Fibroblast of skin of right biceps (primary cell): ENCODE measurements at places on chromosomes 7 and 10.

- no peak for DNase-seq
Observed at GRCh38 chr7:43513251-43513650, 69.7 kb upstream of the STK17A start.

- no peak for DNase-seq
Observed at GRCh38 chr7:83204715-83205114, 42.0 kb upstream of the PCLO start.

DNA sequence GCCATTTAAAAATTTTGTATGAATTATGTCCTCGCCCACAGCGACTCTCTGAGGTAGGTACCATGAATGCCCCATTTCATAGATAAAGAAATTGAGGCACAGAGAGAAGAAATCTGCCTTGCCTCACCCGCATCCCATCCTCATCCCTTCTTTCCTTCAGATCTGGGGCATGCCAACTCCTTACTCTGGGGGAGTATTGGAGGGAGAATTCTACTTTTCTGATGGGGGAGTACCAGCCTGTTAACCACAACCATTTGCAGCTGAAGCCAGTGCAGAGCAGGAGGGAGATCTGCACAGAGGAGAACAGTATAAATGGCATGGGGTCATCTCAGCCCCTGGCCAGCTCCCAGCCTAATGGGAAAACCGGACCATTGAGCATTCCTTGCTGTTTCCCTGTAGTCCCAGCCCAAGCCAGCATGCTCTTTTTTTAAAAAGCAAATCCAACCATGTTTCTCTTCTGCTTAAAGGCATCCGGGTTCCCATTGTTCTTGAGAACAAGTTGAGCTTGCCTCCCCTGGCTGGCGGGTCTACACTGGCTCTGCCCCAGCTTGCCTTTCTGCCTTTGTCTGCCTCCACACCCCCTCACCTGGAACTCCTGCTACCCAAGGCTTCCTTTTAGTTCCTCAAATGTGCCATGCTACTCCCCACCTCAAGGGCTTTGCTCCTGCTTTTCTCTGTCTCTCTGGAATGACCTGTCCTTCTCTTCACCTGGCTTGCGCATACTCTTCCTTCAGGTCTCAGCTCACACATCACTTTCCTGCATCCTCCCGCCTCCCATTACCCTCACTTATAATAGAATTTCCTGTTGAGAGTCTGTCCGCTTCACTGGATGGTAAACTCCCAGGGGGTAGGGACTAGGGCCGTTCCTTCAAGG, 8.8 kb upstream of the ZNF503 start:
- DNase-seq: no peak

- DNase-seq: no peak
Observed at GRCh38 chr10:97226398-97226797, 40.6 kb upstream of the SLIT1 start.

DNA sequence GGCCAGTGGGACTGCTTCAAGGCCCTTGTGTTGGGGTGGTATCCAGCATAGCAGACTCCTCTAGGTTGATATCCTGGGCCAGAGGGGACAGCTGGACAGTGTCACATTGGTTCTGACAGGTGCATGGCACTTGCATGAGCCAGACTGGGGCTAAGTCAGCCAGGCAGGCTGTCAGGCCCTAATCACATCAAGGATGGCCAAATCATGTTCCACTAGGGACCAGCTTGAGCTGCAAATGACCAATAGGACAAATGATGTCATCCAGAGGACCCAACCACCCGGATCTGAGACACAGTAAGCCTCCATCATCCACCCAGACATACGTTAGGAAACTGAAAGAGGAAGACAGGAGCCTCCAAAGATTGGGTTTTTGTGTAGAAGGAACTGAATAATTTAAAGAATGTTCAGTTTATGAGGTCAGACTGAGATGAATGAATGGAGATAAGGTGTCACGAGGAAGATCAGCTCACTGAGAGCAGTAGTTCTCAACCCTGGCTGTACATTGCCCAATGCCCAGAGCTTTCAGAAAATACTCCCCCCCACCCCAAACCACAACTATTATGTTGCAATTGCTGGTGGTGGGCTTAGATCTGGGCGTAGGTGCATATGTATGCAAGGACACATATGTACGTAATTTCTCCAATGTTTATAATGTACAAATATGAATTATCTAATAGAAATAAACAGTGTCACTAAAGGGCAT, 75.2 kb upstream of the INHBA start:
- DNase-seq: no peak

DNA sequence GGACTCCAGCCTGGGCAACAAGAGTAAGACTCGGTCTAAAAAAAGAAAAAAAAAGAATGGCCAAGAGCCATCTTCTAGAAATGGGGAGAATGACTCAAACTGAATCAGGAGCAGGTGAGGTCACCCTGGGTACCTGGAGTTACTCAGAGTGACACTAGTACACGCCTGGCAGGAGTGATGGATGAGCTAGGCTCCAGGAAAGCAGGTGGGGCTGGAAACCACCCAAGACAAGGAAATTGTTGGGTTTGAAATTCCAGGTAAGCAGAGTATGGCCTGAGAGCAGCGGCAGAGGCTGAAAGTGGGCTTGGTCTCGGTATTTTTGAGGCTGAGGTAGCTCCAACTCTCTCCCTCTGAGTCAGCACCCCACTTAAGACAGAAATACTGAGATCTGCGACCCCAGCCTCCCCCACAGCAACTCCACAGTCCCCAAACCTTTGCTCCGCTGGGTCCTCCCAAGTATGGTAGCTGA, 18.5 kb downstream of the DDIT4 start:
- no peak for DNase-seq

- peak; percentile 62 for DNase-seq
Observed at GRCh38 chr10:69801094-69801433, 642 bp upstream of the COL13A1 start.

GRCh38 chr7:157360483-157361025, 23.8 kb downstream of the DNAJB6 start:
- DNase-seq: no peak

GRCh38 chr10:69845574-69846292, 44.0 kb downstream of the COL13A1 start:
- DNase-seq: peak; percentile 33

GRCh38 chr10:27745732-27746396, at the start of gene MKX:
Gene MKX, minus strand, starts transcription at chr10:27745819. Its CDS starts 2,404 bp downstream, at chr10:27743415.
- DNase-seq: peak; percentile 77

- no peak for DNase-seq
Observed at GRCh38 chr10:73997461-73997786, 492 bp upstream of the VCL start.

DNA sequence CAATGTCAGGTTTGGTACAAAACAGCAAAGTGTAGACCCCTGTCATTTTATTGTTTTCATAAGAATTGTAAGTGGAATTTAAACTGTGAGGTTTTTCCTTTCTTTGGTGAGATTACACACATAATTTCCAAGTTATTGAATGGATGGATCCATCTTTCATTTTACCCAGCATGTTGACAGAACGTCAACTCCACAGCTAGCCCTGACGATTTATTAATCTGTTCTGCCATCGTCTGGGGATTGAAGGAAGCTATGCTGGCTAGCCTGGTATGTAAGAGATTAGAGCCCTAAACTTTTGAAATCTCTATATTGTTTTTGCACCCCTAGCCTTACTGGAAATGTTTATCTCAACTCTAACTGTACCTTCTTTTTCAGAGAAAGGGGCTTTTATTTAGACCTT, 8.6 kb downstream of the WNT16 start:
- peak; percentile 64 for DNase-seq

DNA sequence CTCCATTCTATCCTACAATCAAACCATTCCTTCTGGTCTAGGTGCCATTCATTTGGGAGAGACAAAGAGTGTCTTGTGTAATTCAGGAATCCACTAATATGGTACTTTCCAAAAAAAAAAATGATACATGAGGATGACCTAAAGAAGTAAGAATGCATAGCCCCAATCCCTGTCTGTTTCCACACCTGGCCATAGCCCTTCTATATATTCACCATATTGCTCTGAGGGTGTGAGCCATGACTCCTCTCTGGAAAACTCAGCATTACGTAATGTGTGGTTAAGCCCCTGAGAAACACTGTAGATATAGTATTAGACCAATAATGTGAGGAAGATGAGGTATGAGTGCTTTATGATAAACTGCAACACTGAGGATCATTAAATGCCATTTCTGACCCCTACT, 592.7 kb downstream of the INHBA start:
- peak; percentile 77 for DNase-seq

DNA sequence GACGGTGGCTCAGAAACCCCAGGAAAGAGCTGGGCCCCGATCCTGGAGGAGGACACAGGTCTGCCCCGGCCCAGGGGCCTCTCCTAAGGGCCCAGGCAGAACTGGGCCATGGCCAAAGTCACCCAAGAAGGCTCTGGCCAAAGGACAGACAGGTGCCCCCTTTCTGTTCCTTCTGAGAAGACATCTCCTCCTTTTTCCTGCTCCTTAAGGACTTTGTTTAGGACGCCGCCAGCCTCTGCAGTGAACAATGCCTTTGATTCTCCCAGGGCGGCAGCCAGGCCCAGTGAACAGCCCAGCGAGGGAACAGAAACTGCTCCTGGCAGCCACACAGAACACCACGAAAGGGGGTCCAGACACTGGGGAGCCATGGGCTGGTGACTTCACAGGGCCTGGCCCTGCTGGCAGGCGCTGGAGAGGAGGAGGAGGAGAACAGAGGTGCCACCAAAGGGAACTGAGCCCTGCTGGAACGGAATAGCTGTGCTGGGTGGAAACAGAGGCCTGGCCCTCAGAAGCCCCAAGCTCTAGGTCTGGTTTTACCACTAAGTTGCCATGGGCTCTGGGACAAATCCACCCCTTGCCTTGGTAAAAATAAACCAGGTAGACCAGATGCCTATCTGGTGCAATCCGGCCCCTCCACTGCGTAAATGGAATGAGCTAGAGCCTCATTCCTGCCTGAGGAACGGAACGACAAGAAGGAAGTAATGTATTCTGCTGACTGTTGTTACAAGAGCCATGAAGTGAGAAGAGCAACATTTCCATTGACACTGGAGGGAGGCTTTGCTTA, 163.3 kb upstream of the RHEB start:
- DNase-seq: no peak

DNA sequence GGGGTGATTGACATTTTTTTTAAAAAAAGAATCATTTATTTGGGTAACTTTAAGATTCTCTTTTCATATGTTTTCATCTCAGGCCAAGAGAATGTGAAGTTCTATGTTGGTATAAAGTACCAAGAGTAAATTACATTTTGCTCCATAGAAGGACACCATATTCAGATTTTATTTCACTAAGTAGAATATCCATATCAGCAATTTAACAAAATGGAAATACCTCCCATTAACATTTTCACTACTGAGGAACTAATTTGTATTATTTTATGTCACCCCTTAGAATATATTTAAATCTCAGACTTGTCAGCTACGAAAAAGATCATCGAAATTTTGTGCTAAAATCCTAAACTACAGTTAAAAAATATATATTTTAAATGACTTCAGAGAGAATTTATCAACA, 274.3 kb downstream of the SEMA3D start:
- DNase-seq: no peak

DNA sequence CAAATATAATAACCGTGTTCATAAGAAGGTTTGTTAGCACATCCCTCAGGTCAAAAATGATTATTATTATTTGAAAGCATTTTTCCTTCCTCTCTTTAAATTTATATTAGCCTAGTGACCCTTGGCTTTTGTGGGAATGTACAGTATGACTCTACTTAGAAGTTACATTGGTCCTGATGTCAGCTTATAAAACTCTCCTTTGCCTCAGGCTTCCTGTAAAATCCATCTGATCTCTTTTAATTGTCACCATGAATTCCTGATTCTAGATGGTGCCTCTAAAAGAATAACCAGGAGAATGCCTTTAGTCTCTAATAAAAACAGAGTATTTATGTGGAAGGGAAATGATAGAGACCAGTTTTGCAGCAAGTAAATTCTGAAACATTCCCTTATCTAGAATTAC, 1134.4 kb downstream of the XPNPEP1 start:
- no peak for DNase-seq

DNA sequence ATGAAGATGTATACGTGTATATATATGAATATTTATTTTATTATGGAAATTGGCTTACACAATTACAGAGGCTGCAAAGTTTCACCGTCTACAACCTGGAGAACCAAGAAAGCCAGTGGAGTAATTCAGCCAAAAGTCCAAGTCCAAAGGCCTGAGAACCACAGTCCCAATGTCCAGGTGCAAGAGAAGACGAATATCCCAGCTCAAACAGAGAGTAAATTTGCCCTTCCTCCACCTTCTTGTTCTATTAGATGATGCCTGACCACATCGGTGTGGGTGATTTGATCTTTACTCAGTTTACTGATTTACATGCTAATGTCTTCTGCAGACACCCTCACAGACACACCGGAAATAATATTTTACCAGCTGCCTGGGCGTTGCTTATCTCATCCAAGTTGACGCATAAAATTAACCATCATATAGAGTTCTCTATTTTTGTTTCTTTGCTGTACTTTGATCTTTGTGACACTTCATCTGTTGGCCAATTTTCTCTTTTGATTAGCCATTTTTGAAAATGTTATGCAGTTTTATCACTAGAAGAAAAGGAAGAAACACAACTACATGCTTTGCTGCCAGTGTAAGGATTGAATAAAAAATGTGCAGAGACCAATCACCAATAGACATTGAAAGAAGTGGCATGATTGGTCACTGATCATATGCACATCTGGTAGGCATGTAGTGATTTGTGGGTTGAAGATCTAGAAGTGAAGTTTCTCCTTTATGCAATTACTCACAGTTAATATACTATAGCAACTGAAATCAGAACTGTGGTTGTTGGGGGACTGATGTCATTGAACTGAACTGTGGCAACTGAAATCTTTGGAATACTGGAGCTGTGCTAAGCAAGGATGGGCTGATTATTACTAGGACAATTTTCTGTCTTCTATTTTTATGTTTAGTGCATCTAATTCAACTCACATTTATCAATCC, 68.5 kb downstream of the EPDR1 start:
- DNase-seq: no peak

DNA sequence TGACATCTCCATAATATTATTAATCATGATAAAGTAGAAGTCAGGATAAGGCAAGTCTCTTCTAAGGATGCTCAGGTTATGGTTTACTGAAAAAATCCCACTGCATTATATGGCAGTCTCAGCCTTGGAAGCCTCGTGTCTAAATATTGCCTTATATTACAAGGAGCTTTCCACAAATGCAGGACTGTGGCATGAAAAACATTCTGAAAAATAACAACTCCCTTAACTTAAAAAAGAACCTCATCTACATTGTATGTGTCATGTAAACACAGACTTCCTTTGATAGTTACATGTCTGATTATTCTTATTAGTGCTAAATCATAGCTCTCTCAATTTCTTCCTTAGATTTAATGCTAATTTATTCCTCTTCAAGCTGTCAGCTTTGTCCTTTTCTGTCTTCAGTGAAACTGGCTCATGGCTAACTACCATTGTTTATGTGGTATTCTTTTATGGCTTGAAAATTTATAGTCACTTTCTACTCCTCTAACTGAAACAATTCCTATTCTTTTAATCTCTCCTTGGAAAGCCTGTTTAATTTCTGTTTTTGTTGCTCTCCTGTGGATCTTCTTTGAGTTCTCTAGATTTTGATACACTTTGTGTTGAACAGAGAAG, 156.1 kb downstream of the KIF20B start:
- DNase-seq: no peak
